Activated CD4-positive, alpha-beta T cell treated with anti-CD3 and anti-CD28 coated beads, Interleukin-2, amount 50 U/mL, for 48 hours (primary cell): ENCODE measurements at places on chromosomes 3 and 15.

DNA sequence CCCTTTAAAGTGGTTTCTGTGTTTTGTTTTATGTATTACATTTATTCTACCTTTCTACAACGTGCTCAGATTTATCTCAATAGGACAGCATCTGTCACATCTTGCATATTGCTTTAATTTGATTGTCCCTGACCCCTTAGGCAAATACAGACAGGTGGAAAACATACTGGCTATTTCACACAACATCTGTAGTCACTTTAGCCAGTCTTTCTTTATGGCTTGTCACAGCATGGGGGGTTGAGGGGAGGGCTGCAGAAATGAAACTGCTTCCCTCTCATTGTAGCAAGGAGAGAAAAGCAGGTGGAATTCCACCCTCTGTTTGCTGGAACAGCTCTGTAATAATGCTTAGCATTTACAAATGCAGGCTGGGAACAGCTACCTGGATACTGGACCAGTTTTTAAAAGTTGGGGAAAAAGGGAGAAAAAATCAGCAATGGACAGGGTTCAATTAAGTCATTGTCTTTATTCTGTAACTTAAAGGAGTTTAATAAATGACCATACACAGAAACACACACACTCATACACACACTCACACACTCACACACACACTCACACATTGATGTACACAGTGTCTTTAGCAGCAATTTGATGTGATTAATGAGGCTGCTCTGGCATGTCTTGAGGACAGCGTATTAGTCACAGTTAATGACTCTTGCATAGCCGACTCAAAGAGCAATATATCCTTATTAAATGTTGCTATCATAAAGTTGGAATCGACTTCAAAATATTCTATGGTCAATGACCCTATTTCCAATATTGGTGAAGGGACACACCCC, 283.7 kb upstream of the GBE1 start:
- no peak for DNase-seq

GRCh38 chr3:45023675-45024074, 2.4 kb upstream of the CLEC3B start:
- DNase-seq = no peak

GRCh38 chr3:98786364-98787006, 23.3 kb downstream of the ST3GAL6 start:
- no peak for DNase-seq

GRCh38 chr3:122661633-122662032, 19.0 kb upstream of the PARP14 start:
- DNase-seq = peak; percentile 31

DNA sequence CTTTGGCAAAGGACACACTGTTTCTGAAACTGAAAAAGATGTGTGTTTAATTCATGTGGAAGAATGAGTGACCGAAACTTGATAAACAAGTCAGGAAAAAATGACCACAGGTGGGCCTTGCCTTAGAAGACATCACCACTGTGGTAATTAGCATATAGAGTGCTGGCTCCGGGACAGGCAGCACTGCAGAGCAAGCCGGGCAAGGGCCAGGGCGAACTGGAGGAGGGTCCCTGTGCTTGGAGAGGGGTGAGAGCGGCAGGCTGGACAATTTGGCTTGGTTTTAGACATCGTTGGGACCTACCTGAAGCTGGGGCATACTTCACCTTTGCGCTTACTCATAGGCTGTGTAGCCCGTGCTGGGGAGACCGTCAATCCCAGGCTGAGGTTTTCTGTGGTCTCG, 8.2 kb downstream of the RTP3 start:
- no peak for DNase-seq

DNA sequence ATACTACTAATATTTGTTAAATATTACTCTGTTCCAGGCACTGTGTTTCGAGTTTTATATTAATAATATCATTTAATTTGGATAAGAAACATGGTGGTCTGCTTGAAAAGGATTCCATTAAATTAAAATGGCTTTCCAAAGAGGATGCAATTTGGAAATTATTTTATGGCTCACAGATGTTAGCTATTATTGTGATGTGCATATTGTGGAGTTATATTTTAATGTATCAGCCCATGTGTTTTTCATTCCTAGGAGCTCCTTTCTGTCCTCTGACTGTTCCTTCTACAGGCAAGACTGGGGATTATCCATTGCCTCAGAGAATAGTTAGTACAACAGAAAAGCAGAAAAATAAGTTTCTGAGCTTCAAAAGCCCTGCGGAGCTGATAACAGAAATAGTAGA, 376.7 kb upstream of the PDZRN3 start:
- no peak for DNase-seq

DNA sequence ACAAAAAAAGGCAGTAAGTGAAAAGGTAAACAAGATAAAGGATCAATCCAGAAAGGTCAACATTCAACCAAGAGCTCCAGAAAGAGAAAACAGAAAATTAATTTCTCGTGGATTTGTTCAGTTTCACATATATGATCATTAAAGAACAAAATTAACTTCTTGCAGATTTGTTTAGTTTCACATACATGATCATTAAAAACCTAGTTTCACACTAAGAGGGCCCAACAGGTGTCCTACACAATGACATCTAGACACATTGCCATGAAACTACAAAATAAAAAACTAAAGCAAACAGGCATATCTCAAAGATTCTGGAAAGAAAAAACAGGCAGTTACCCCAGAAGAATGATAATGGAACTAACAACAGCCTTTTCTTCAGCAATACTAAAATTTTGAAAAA, 22.1 kb downstream of the PHC3 start:
- DNase-seq = no peak

GRCh38 chr15:43440721-43441281, 52.2 kb downstream of the TP53BP1 start:
- DNase-seq = peak; percentile 32

GRCh38 chr3:188268336-188268735, 114.4 kb downstream of the LPP start:
- DNase-seq = no peak

DNA sequence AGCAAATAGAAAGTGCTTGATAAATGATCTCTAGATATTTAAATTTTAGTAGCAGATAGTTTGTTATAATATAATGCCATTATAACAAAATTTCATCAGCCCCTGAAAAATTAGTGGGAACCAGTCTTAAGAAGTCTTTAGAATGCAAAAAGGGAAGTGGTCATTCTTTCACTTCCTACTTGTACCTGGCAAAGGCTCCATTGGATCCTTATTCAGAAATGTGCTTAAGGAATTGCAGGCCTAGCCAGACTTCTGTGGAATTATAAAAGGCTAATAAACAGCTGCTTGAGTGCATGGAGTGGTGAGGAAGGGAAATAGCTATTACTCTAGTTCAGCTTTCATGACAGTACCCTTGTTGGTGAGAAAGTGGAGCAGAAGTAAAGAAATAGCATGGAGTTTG, 24.2 kb downstream of the PPM1L start:
- no peak for DNase-seq

DNA sequence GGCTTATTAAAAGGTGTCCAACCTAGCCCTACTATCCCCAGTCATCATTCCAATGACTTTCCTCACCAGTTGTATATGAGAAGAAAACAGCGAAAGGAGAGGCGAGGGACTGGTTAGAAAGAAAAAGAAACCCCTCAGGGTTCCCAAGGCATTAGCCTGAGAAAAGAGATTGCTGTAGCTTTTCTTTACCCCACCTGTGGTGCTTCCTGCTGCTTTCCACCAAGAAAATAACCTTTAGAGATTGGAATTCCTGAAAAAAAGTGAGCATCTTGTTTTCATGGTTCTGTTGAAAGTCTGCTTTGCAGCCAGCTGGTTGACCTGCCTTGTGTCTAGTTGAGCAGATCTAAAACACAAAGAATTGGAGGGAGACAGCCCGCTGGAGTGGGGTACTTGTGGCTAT, 196.4 kb downstream of the CADPS start:
- no peak for DNase-seq

DNA sequence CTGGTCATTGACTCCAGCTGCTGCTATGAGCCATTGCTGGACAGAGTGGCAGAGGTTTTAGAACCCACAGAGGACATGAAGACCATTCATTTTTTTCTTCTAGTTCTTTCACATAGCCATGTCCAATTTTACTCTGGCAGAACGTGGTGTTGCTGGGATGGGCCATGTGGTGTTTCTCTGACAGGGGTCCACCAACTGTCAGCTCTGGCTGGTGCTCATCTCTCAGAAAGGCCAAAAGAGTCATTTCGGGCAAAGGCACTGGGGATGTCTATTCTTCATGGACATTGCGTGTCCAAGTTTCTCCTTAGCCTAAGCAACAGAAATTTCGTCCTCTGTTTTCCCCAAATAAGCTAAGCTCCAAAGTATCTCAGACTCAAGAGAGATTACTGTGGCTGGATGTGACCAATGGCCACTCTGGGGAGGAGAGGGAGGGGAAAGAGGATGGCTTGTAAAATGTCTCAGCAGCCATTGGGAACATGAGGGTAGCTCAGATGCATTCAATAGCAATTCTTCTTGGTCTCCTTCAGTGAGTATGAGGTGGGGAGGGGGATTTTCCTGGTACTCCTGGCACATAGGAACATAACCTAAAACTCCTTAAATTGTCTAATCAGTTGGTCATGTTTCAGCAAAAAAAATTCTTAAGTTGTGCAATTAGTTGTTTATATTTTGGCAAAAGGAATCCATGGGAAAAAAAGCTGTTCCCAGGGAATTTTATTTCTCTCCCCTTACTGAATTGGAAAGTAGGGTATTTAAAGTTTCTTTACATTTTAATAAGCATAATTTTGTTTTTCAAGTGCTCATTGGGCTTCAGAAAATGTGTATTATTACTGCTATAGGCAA, 131.6 kb upstream of the MITF start:
- no peak for DNase-seq

DNA sequence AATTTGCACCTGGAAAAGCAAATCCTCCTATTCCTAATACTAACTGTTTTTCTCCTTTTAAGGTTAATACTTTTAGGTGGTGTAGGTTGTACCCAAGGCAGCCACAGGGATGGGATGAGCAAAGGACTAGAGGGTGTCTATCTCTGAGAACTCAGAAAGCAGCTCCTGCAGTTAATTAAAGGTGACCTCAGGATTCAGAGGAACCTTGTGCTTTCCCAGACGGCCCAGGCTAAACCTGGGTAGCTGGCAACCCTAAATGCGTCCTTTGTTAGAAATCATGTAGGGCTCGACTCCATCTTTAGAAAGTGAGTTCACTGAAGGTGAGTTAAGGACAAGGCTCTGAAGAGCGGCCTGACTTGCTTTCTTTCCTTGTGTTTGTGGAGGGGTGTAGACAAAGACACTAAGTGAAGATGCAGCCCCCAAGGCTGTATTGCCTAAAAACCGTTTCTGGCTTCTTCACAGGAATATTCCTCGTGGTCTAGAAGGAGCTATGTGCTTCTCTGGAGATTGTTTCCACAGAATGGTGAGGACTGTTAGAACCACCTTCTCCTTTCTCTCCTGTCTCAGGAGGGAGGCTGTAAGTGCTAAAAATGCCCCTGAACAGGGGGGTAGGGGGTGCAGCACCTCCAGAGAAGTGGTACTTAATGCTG, 14.9 kb downstream of the FNDC3B start:
- no peak for DNase-seq

DNA sequence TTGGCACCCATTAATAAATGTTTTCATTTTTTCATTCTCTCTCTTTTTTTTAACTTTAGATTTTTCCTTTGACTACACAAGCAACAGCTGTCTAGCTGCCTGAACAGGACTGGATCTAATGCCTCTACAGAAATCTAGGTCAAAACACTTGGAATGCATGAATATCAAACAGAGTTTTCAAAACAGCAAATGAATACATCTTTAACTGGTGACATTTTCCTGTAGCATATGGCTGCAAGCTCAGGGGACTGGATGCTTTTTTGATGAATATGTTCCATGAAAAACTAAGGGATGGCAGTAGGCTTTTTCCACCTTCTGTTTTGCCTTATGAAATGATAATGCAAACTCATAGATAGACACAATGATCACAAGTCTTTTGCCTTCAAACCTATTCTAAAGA, 661.7 kb downstream of the MCTP2 start:
- DNase-seq = no peak

DNA sequence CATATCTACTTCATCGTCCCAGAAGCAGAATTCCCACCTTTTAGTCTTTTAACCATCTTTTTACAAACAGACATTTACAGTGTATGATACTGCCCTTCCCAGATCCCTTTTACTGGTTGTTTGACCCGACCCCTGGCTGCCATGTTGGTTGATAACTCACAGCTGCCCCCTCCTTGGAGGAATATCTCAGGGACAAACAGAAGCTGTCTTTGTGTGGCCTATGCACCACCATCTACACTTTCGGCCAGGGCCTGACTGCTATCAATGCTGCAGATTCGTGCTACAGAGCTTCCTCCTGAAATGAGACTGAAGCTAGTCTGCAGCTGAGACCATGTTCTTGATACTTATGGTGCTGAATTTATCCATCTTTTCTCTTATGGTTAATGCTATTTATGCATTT, 6.6 kb upstream of the POLQ start:
- DNase-seq = no peak

DNA sequence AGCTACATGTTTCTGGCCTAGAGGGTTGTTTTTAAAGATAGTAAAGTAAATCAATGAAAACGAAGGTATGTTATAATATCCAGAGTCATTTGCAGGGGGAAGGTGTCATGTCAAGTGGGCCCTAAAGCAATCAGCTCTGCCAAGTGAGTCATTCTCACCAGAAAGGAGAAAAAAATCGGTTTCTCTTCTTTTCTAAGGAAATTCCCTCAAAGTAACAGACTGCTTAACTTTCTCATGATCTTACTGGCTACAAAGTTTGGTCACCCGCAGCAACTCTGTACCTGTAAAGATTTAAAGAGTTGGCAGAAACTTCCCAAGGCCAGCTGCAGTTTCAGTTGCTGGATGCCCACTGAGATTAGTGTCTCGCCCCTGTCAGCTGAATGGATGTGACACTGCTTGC, 5.5 kb upstream of the FSIP1 start:
- peak; percentile 19 for DNase-seq

DNA sequence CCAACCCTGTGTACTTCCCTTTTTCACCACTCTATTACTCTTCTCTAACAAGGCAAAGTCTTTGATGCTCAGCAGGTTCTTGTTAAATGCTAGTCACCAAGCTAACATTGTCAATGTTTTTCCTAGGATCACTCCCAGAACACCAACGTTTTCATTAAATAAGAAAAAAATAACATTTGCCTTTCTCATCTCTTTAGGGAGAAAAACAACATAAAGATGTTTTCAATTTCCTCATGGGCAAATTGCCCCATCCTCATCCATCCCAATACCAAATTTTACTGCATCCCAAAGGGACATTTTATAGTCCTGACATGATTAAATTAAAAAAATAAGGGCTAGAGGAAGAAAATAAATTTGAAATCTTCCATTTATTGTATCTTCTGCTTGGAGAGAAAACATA, 106.5 kb downstream of the SUCNR1 start:
- no peak for DNase-seq

DNA sequence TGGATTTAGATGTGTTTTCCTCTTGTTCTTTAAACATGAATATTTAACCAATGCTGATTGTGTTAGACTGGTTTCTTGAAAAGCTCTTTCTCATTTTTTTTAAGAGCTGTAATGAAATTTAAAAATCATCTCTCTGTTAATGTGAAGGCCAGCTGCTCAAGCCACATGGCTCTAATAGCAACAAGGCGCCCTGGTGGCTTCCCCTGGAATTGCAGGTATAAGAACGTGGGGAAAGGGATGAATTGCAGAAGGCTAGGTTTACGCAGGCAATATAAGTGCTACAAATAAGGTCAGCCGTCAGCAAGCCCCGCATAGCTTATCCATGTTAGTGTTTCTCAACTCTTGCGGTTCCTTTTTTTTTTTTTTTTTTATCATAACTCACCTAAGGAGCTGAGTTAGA, 108.5 kb downstream of the SAMMSON start:
- DNase-seq = peak; percentile 25
